Breast epithelium (tissue), 4 donors: ENCODE measurements at places on chromosomes 6 and 20. TPM values are rescaled to one million over a fixed set of nuclear protein-coding genes. Genes with fewer than 3 reads are reported as not detected.

DNA sequence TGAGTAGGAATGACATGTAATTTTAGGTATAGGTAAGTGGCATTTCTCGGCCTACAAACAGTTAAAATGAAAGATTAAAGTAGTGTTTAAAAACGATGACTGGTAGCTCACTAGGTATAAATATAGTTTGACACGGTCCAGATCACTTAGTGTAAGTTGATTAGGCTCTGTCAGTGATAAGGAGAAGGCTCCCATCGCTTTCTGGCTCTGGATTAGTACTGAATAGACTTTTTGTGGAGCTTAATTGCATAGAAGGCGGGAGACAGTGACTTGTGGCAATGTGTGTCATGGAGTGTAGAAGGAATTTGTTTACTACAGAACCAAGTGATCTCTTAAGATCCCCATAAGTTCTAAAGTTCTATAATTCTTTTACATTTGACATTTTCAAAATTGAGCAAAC, 6.7 kb downstream of the PYGB start:
- H3K4me1 ChIP-seq = no peaks in the 10 kb centered on the region
- no peak for DNase-seq
- H3K27me3 ChIP-seq = no peaks in the 10 kb centered on the region
- no peaks in the 10 kb centered on the region for H3K36me3 ChIP-seq
- no peak overlapping the region for H3K4me3 ChIP-seq
- H3K27ac ChIP-seq = peak overlapping the region; percentile 87

- H3K4me1 ChIP-seq = no peaks in the 10 kb centered on the region
- H3K4me3 ChIP-seq = no peak overlapping the region
- DNase-seq = no peak
- peaks cover 72% of the 10 kb centered on the region for H3K27me3 ChIP-seq
Measured at GRCh38 chr20:63402860-63403220, 41.7 kb upstream of the CHRNA4 start.

- DNase-seq = no peak
- no peaks in the 10 kb centered on the region for H3K36me3 ChIP-seq
- H3K4me3 ChIP-seq = no peak overlapping the region
- H3K4me1 ChIP-seq = no peaks in the 10 kb centered on the region
- H3K27ac ChIP-seq = no peak overlapping the region
- peaks cover 15% of the 10 kb centered on the region for H3K27me3 ChIP-seq
Measured at GRCh38 chr20:38726804-38727606, 2.7 kb downstream of the SLC32A1 start.

GRCh38 chr20:36754656-36755222, 8.8 kb upstream of the NDRG3 start:
- peak; percentile 25 for DNase-seq
- no peaks in the 10 kb centered on the region for H3K4me1 ChIP-seq
- no peaks in the 10 kb centered on the region for H3K36me3 ChIP-seq
- H3K27me3 ChIP-seq = no peaks in the 10 kb centered on the region
- H3K27ac ChIP-seq = no peak overlapping the region

DNA sequence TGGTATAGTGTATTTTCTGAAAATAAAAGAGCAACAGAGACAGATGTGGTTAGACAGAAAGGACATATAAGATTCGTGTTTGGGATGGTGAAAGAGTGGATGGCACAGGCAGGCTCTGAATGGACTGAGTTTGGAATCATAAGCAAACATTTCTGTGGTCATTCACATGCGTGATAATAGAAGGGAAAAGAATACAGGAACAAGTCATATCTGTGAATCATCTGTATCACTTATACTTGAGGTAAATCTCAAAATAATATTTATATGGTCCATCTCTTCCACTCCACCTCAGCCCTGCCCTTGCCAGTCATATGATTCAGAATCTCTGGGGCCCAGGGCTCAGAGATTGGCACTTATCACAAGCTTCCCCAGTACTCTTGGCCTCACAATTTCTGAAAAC, 535.1 kb downstream of the BCKDHB start:
- no peaks in the 10 kb centered on the region for H3K27me3 ChIP-seq
- no peaks in the 10 kb centered on the region for H3K36me3 ChIP-seq
- no peaks in the 10 kb centered on the region for H3K4me1 ChIP-seq
- H3K4me3 ChIP-seq = no peak overlapping the region

ANKRD66 gene
- not detected for total RNA-seq
